ENCODE measurements at places on chromosomes 13 and 19.

DNA sequence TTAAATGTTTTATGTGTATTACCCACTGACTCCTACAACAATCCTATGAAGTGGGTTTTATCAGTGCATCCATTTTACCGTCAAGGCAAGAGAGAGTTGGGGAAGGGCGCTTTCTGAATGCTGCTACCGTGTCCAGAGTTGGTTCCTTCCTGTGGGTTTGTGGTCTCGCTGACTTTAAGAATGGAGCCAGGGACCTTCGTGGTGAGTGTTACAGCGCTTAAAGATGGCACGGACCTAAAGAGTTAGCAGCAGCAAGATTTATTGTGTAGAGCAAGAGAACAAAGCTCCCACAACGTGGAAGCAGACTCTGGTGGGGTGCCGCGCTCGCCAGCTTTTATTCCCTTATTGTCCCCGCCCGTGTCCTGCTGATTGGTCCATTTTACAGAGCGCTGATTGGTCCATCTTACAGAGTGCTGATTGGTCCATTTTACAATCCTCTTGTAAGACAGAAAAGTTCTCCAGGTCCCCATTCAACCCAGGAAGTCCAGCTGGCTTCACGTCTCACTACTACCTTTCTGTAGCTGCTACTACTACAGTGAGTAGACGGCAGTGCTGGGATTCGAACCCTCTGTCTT is 6.1 kb downstream of the OSCAR start:
- no peak for ATAC-seq

DNA sequence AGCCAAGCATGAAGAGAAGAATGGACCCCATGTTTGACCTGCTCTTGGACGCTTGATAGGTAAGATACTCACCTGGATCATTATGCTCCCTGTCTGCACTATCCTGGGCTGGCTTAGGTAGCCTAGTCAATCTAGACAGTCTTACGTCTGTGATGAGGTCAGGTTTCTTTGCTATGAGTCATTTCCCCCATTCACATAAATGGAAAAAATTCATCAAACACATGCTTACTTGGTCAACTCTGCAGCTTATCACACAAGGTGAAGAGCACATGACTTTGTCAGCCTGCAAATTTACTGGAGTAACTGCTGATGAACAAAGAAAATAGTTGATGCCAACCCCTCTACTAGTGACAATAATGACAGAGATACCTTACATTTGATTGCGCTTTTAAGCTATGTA is 170.0 kb downstream of the NUFIP1 start:
- peak; percentile 85 for ATAC-seq

DNA sequence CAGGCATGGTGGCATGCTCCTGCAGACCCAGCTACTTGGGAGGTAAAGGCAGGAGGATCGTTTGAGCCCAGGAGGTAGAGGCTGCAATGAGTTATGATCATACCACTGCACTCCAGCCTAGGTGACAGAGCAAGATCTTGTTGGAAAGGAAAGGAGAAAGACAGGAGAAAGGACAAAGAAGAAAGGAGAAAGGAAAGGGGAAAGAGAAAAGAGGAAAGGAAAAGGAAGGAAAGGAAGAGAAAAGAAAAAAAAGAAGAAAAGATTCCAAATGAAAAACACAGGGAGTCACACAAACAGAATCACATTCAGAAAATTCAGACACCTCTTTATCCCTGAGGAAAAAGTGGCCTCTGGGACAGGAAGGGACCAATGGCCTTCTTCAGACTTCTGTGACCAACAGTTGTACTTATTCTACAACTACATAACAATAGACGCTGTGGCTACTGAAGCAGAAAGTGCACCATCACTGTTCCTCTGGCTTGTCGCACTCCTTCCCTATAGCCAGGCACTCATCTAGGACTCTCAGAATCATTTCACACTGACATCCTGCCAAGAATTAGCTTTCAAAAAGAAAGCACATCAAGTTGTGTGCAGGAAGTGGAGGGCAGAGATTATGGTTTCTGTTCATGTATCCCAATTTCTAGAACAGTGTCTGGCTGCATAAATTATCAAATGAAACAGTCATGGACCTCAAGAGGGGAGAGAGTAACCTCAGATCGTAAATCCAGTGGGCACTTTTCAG is 5.9 kb downstream of the MTMR6 start:
- peak; percentile 27 for ATAC-seq

GRCh38 chr13:35733827-35734226 is 257.3 kb upstream of the MAB21L1 start:
- ATAC-seq = no peak

GRCh38 chr13:28607187-28607955 is 51.6 kb upstream of the POMP start:
- no peak for ATAC-seq

DNA sequence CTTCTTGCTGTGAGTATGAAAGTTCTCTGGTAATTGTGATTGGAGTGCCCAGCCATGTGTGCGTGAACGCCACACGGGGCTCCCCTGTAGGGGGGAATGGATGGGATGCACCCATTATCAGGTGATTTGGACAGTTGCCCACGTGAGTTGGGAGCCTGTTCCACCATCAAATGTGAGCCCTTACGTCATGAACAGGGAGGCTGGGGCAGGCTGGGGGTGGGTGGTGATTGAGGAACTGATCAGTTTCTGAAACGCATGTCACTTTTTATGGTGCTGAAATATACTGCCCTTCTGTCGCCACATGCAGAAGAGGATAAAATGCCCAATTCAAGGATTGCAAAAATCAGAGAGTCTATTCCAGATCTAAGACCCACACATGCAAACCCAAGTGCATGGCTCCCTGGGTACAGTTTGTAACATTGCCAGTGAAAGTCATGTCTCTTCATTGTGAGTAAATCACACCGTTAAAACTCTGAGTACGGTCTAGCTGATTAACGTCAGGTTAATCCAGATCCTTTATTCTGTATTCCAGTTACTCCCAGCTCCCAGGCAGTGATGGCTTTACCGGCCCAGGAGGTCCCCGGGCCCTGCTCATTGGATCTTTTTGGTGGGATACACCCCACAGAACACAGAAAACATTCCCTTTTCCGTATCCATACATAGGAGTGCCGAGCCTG is 90.2 kb downstream of the RAB20 start:
- ATAC-seq = no peak
